ENCODE measurements at places on chromosomes 7 and 10. TPM values are rescaled to one million over a fixed set of nuclear protein-coding genes. Genes with fewer than 3 reads are reported as not detected.

DNA sequence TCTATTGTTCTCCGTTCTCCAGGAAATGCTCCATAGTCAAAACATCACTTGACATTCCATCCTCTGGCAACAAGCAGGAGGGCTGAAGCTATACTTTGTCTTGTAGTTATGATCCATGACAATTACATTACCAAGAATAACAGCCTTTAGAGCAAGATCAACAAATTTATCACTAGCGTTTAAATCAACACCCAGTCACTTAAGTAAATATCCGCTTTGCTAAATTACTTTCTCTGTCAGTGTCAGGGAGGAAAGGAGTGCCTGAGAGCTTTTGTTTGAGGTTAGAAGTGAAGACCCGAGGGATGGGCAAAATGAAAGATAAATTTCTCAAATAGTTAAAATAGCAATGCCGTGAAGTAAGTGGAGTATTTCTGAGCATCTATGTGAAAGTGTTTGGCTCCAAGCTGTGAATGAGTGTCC lies 236.1 kb upstream of the BMPER start:
- no peak overlapping the region for H3K4me3 ChIP-seq
- H3K36me3 ChIP-seq = no peaks in the 10 kb centered on the region
- no peak for DNase-seq
- H3K27ac ChIP-seq = no peak overlapping the region

GRCh38 chr7:39910108-39910869 lies 39.8 kb upstream of the CDK13 start:
- no peak overlapping the region for H3K4me3 ChIP-seq
- H3K27me3 ChIP-seq = no peaks in the 10 kb centered on the region

GRCh38 chr10:15379078-15379477 lies 8.0 kb upstream of the FAM171A1 start:
- no peaks in the 10 kb centered on the region for H3K36me3 ChIP-seq
- H3K27me3 ChIP-seq = no peaks in the 10 kb centered on the region
- H3K27ac ChIP-seq = no peak overlapping the region
- H3K4me1 ChIP-seq = no peaks in the 10 kb centered on the region
- no peak overlapping the region for H3K4me3 ChIP-seq
- peak; percentile 21 for DNase-seq

- H3K4me3 ChIP-seq = no peak overlapping the region
- H3K36me3 ChIP-seq = no peaks in the 10 kb centered on the region
- no peak overlapping the region for H3K27ac ChIP-seq
- DNase-seq = no peak
Measured at GRCh38 chr7:79298145-79298760, 155.2 kb downstream of the MAGI2 start.

SLC26A3 gene
- not detected for total RNA-seq

CCAR1 gene
- total RNA-seq = 71.1 TPM

PNLIPRP3 gene
- not detected for total RNA-seq

NODAL gene
- not detected for total RNA-seq
